ENCODE measurements at places on chromosomes 3 and 15.

DNA sequence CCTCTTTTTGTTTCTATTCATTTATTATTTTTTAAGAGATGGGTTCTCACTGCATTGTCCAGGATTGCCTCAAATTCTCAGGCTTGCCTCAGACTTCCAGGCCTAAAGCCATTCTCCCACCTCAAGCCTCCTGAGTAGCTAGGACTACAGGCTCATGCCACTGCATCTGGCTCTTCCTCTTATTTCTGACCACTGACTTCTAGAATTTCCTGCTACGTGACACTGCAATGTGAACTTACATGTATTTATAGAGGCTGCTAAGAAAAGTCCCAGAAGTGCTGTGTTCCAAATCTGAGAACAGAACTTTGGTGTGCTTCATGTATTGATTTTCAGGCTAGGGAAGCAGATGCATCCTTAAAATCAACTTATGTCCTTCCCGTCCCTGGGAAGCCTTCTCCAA, 407.4 kb downstream of the RSL24D1 start:
- DNase-seq = no peak

GRCh38 chr15:71212146-71212545, 96.9 kb downstream of the THSD4 start:
- no peak for DNase-seq

DNA sequence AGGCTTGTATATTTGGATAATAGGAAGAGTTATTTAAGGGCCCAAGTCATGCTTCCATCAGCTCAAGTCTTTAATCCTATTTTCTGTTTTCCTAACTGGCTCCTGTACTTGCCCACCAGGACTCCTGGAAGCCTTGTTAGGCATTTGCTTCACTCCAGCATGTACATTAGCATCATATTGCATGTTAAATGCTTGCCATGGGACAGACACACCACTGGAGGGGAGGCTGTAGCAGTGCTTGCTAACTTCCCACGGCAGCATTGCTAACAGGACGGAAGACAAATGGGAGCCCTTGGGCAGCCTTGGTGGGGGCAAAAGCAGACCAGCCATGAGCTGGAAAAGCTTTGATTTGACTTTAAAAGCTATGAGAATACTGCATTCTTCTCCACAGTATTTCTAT, 6.1 kb downstream of the TMOD2 start:
- no peak for DNase-seq

GRCh38 chr15:33011976-33012375, 182.5 kb downstream of the FMN1 start:
- no peak for DNase-seq

GRCh38 chr3:126885425-126885824, 97.5 kb upstream of the PLXNA1 start:
- no peak for DNase-seq

- DNase-seq = no peak
Observed at GRCh38 chr3:108008931-108009639, 81.7 kb downstream of the CD47 start.

- no peak for DNase-seq
Observed at GRCh38 chr3:74053970-74054516, 429.3 kb upstream of the PDZRN3 start.

DNA sequence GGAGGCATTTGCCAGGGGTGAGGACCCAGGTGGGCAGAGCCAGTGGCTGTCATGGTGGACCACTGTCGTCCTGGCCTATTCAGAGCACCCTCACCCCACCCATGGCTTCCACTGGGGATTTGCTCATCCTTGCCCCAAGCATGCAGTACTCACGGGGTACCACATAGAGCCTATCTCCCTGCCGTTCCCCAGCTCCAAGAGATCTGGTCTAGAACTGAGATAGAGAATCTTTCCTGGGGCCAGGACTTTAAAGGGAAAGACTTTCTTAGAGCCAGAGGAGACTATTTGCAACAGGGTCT, 76.9 kb upstream of the TNFAIP8L3 start:
- DNase-seq = no peak

DNA sequence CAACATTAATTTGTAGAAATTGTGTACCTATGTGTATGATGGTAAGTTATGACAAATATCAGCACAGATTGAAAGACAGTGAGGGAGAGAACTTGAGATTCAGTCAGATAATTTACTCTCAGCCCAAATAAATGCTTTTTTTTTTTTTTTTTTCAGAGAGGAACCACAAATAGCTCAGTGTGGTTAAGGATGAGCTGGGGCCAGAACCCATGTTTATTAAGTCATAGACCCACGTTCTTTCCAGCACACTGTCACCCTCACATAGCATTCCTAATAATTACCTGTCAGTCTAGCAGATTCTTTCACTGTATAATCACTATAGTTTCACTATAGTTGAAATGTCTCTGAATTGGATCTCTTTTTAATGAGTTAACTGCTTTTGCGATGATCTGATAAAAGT, 246.1 kb downstream of the ZIC1 start:
- DNase-seq = no peak

DNA sequence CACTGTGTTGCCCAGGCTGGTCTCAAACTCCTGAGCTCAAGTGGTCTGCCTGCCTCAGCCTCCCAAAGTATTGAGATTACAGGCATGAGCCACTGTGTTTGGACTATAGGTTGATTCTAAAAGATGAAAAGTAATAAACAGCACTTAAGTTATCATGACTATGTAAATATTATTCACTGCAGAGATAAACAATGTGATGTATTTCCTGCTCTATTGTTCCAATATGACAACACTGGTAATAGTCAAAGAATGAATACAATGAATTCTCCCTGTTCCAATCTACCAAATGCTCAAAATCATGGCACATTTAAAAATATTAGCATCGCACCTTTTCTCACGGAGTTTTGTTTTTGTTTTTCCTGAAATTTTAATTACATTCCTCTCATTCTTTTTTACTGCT, 36.8 kb upstream of the TBL1XR1 start:
- no peak for DNase-seq

- no peak for DNase-seq
Observed at GRCh38 chr15:78985859-78986475, 41.1 kb upstream of the CTSH start.

GRCh38 chr3:41317718-41318117, 118.4 kb downstream of the CTNNB1 start:
- DNase-seq = no peak

GRCh38 chr15:42104095-42104891, 9.9 kb upstream of the PLA2G4D start:
- no peak for DNase-seq

DNA sequence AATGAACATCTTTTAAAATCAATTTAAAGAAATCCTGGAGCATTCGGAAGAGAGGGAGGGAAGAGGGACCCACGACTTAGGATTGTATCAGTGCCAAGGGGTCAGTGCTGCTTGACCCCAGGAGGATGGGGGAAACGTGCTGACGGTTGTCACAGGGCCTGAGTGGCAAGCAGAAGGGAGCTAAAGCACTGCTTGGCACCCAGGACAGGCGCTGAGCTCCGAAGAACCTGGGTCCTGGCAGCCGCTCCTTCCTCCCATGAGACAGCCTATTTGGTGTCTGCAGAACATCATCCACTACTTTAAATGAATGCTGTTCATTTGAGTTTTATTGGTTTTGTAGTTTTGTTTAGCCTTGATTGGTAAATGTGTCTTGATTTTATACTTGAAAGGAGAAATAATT, 54.5 kb downstream of the RGMA start:
- no peak for DNase-seq

GRCh38 chr3:185559706-185560090, 7.3 kb upstream of the LIPH start:
- no peak for DNase-seq

DNA sequence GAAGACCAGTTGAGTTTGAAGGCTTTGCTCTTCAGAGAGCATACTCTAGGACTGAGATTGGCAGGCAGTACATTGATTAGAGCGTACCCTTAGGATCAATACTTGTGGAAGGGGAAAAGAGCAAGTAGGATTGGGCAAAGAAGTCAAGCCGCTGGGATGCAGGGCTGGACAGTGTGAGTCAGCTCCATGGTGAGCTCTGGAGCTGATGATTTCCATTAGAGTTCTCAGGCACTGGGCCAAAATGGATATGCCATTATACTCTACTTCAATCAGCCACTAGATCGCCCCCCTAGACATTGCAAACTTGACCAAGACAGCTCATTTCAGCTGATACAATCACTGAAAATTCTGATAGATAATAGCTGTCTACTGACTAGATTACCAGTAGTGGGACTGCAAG, 432.7 kb upstream of the ALCAM start:
- no peak for DNase-seq

GRCh38 chr15:85702321-85703101, 92.2 kb downstream of the KLHL25 start:
- DNase-seq = no peak

DNA sequence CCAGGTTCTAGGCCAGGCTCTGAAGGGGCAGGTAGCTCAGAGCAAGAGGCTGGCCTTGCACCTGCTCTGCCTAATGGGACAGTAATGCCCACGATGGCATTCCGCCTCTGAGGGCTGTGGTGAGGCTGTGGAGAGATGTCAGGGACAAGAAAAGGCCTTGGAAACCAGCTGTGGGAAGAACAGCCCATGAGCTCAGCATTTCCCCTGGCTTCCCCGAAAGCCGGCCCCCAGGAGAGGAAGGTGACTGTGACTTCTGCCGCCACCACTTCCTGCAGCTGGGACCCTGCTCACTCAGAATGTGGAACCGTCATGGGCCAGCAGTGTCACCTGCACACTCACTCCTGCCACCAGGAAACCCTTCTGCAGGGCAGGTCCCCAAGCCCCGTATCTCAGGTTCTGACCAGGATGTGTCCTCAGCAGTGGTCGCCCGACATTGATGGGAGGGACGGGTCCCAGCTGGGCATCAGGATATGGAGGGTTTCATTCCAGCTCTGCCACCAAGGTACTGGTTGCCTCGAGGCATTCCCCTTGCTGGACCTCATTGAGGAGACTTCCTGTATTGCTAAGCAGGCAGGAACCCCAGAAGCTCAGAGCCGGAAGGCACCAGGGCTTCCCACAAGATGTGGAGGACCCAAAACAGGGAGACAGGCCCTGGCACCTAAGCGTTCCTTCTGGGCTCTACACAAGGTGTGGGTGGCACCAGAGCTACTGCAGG, 30.7 kb downstream of the SEMA7A start:
- DNase-seq = no peak

DNA sequence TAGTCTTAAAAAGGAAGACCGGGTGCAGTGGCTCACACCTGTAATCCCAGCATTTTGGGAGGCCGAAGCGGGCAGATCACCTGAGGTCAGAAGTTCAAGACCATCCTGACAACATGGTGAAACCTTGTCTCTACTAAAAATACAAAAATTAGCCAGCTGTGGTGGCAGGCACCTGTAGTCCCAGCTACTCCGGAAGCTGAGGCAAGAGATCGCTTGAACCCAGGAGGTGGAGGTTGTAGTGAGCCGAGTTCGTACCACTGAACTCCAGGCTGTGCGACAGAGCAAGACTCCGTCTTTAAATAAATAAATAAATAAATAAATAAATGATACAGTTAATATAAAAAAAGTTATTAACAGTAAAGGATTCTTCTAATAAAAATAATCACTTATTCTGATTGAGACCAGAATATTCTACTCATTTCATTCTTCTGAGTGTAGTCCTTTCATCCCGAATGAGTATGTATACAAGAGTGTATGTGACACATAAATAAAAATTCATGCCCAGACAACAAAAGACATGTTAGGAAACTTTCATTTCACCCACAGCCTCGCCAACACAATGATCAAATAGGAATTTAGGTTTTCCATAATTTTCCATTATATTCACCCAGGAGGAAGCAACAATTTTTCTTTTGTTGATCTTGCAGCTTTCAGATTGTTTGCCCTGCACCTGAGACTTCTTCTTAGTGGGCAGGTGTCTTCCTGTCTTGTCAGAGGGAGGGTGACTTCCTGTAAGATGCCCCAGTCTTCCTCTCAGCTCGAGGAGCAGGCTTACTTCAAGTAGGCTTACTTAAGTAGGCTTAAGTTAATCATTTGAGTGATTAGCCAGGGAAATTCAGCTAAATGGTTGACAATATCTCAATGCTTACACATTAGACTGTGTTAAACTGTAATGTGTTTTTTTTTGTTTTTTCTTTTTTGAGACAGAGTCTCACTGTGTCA, 7.8 kb upstream of the NUP210 start:
- DNase-seq = no peak

GRCh38 chr3:186638259-186638658, 1.9 kb upstream of the FETUB start:
- DNase-seq = no peak

DNA sequence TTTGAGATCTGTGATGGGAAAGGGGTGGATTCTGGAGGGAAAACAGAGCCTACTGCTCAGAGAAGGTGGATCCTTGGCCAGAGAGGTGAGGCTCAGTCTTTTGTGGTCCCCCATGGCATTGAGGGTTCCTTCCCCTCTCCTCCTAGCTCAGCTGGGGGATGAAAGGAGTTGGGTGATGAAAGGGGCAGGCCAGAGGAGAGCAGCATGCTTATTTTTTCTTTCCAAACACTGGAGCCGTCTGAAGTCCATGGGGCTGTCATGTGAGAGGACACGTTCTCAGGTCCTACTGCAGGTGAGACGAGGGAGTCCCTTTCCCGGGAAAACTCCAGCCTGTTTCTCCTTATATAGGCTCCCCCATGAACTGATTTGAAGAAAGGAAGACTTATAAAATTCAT, 71.4 kb downstream of the SCN5A start:
- DNase-seq = no peak

DNA sequence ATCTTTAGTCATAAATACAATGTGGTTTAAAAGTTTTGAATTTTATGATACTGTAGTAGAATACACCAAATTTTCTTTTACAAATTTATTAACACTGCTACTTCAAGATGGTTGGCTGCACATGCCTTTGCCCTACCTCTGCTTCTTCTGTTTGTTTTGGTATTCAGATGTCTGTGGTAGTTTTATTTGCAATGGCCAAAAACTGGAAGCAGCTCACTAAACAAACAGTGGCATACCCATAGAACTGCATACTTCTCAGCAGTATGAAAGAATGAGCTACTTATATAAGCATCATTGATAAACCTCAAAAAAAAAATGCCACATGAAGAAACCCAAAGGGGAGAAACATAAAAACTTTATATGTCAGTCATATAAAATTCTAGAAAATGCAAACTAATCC, 19.5 kb downstream of the ARIH2 start:
- DNase-seq = no peak

GRCh38 chr15:71005895-71006294, 109.4 kb upstream of the THSD4 start:
- DNase-seq = no peak

- DNase-seq = no peak
Observed at GRCh38 chr15:100254285-100254684, 87.5 kb downstream of the ADAMTS17 start.

DNA sequence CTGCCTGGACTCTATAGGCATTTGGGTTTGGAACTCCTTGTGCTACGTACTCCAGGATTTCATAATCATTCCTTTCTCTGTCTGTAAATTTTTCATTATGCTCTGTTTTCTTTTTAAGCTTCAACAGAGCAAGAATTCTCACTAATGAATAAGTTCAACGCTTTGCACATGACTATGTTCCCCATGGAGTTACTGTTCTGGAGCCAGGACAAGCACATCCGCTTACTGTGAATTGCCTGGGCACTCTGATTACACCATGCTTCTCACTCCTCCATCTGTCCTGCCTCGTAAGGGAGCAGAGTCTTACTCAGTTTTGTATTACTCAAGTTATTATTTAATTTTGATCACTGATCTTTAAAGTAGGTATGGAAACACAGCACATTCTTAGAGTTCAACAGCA, 472.7 kb downstream of the RAP2B start:
- no peak for DNase-seq
